ENCODE measurements at places on chromosomes 5 and 9. TPM values are rescaled to one million over a fixed set of nuclear protein-coding genes. Genes with fewer than 3 reads are reported as not detected.
A peak's percentile ranks its signal among the peaks of the same experiment; 100 is the strongest.

Gene PCDHB4
- total RNA-seq: 0.68 TPM

- DNase-seq: no peak
Measured at GRCh38 chr9:2709645-2710101, 7.6 kb upstream of the KCNV2 start.

Gene HSD17B3
- total RNA-seq: not detected

DNA sequence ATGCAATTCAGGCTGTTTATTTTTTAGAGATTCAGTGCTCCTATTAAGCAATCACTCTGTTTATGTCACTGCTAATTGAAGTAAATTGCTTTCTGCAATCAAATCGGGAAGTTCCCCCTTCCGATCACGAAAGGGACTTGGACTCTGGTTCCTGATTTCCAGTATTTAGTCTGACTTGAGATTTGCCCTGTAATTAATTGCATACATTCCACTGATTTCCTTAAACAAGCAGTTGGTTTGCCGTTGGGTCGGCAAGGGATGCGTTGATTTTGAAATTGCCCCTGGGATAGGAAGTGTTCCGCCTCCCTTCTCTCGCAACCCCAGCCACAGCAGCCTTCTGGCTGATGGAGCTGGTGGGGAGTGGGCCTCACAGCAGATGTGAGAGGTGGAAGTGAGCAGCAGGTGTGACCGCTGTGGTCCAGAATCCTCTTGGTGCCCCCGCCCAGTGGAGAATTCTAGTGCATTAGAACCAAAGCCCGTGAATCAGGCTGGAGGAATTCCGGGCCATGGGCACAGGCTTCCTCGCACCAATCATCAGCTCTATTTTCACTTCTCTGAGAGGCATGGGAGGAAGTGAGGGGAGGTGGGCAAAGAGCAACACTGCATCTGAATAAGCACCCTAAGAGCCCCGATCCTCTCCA lies 102.5 kb downstream of the SPRY4 start:
- DNase-seq: no peak

GRCh38 chr5:113806250-113806649 lies 292.8 kb downstream of the YTHDC2 start:
- peak; percentile 32 for DNase-seq

- no peak for DNase-seq
Measured at GRCh38 chr9:109134167-109134578, 14.4 kb upstream of the TMEM245 start.

GRCh38 chr9:131690941-131691573 lies 48.8 kb downstream of the RAPGEF1 start:
- no peak for DNase-seq

DNA sequence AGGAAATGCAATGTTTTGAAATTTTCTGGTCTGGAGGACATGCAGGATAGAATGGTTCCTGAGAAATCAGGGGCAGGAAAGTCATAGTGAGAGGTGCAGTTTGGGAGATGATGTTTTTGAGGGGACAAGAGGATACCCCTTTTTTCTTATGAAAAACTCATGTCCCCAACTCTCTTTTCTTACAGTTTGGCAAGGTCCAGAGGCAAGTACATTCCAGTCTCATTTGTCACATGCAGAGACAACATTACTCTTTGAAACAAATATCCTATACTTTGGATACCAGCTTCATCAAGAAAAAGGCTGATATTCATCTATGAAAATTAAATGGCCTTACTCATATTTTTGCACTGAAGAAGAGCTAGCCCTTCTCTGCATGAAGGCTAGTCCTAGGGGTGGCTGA lies 48.2 kb downstream of the EQTN start:
- no peak for DNase-seq

DNA sequence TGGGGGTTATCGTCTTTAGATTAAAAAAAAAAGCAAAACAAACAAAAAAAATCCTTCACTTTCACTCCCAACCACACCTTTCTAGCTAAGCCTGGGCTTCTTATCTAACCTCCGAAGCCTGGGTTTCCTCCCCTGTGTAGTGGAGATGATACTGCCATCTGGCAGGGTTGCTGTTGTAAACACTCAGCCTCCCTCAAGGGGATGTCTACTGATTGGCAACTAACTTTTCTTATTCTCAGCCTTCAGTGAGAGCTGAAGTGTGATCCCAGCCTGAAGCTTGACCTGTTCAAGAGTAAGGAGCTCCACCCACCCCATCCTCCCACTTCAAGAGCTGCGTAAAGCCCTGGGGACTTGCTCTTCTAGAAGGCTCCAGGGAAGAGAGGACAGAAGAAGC lies 21.5 kb upstream of the WWC1 start:
- no peak for DNase-seq

DNA sequence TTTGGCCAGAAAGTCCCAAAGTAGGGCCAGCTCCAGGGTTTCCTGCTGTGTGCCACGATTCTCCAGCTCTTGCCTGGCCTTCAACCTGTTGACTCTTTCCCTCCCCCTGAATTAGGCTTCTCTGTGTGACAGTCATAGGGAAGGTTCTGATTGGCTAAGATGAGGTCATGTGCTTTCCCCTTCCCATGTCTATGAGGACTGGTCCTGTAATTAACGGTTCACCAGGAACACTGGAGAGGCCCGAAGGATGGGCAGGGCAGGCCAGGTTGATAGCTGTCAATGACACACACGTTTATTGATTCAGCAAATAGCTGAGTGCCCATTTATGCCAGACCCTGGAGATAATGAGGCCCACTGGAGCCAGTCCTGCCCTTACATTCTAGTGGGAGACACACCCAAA lies 9.0 kb upstream of the PRR7 start:
- DNase-seq: no peak
